ENCODE measurements at places on chromosomes 4 and X.

GRCh38 chrX:152197465-152197864 is 59.1 kb upstream of the MAGEA10 start:
- no peak for ATAC-seq

GRCh38 chr4:109294468-109295020 is 7.9 kb downstream of the COL25A1 start:
- no peak for ATAC-seq

DNA sequence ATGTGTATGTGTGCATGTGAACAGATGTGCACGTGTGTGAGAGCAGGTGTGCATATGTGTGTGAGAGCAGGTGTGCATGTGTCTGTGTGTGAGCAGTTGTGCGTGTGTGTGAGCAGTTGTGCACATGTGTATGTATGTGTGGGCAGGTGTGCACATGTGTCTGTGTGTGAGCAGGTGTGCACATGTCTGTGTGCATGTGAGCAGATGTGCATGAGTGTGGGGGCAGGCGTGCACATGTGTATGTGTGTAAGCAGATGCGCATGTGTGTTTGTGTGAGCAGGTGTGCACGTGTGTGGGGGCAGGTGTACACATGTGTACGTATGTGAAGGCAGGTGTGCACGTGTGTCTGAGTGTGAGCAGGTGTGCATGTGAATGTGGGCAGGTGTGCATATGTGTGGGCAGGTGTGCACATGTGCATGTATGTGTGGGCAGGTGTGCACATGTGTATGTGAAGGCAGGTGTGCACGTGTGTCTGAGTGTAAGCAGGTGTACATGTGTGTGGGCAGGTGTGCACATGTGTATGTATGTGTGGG is 66.5 kb upstream of the LRPAP1 start:
- ATAC-seq = no peak

DNA sequence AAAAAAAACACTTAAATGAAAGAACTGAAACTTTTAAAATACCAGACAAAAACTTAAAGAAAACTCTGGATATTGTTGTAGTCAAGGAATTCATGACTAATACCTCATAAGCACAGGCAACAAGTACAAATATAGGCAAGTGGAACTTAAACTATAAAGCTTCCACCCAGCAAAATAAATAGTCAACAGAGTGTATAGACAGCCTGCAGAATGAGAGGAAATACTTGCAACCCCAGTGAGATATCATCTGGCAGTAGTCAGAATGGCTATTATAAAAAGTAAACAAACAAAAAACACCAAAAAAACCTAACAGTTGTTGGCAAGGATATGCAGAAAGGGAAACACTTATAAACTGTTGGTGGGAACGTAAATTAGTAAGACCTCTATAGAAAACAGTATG is 9.6 kb upstream of the RPS6KA6 start:
- no peak for ATAC-seq

GRCh38 chr4:31548823-31549222 is 828.7 kb downstream of the PCDH7 start:
- ATAC-seq = no peak

- no peak for ATAC-seq
Observed at GRCh38 chrX:8906299-8906938, 105.2 kb upstream of the FAM9A start.

DNA sequence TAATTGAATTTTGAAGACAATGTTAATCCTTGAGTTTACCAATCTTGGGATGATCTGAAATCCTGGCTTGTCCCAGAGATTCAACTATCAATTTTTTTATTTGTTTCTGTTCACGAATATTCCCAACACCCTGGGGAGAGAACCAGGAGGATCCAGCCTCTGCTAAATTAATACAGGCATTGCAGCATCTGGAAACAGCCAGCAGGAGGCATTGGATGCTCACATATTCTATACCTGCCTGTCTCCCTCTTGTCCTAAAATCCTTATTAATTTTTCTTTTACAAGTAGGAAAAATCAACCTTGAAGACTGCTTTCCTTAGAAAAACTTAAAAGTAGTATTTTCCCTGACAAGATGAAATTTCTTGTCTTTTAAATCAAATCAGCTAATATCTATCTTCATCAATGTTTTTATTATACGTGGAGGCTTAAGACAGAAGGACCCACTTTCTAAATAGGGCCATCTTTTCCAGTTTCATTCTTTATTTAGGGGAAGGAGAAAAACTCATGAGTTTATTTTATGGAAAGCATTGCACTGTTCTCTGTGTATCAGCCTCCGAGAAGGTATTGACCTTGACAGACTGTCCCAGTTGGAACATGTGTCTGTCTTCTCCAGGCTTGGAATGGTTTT is 102.4 kb downstream of the CLNK start:
- no peak for ATAC-seq

DNA sequence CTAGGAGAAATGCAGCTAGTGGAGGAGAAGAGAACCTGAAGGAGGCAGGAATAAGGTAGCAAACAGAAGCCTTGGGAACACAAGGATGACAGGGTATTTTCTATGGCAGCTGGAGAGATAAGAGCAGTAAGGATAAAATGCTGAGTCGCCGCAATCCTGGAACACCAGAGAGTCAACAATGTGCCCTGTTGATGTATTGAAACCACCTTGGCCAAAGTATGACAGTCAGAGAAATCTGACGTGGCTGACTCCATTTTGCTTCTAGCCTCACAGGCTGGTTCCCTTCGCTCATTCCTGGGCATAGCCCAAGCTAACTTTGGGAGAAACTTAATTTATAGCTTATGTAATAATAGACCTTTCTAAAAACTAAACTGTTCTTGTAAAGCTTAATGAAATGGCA is 56.6 kb upstream of the C4orf54 start:
- no peak for ATAC-seq
